KBM-7 (cell line): ENCODE measurements at places on chromosomes 13 and 19.

DNA sequence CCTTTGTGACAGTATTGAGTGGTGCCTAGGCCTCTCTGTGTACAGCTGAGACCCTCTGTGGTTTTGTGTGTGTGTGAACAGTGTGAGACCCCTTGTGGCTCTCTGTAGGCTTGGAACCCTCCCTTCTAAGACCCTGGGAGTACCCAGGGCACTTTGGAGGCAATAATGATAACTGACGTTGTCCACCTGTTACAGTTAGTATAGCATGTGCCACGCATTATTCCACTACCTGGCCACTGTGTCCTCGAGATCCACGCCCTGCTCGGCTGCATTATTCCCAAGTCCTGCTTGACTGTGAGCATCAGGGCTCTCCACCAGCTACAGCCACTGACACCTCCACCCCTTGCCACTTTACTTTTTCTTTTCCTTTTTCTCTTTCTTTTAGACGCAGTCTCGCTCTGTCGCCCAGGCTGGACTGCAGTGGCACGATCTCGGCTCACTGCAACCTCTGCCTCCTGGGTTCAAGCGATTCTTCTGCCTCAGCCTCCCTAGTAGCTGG lies 2.0 kb downstream of the GRAMD1A start:
- DNase-seq, result no peak

DNA sequence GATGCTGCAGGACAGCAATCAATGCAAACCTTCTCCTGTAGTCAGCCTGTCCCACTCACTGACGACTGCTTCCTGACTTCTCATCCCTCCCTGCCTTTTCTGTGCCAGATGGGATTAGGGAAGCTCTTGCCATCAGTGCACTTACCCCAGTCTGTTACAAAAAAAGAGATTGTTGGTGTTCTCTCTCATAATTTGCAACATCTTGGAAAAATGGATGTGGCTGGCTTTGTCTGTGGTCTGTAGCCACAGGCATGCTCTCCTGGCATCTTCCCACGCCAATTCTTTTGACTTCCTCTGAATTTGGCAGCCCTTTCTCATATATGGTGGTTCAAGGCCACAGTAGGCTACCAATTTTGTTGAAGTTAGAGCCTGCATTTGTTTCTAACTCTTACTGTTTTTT lies 11.6 kb upstream of the HTR2A start:
- DNase-seq, result no peak

- no peak for DNase-seq
These were observed 309.4 kb downstream of the OXGR1 start for GRCh38 chr13:96684907-96685306.

GRCh38 chr13:39527961-39528660 lies 74.9 kb downstream of the LHFPL6 start:
- no peak for DNase-seq

- peak; percentile 88 for DNase-seq
These were observed 6.0 kb downstream of the PLAUR start for GRCh38 chr19:43664018-43664417.

DNA sequence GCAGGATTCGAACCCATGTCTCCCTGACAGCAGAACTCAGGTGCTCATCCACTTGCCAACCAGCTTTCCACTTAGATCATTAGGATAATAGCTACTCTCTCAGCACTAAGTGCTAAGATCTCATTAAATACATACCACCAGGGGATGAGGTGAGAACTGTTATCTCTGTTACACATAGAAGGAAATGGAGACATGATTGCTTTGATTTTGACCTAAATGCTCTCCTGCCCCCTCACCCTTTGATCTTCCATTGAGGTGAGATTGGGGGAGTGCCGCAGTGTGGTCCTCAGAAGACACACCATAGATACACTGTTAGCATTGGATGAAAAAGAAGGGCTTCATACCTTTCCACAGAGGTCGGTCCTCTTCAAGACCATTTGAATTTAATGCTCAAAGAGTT lies 38.9 kb upstream of the NPAS1 start:
- DNase-seq, result no peak

DNA sequence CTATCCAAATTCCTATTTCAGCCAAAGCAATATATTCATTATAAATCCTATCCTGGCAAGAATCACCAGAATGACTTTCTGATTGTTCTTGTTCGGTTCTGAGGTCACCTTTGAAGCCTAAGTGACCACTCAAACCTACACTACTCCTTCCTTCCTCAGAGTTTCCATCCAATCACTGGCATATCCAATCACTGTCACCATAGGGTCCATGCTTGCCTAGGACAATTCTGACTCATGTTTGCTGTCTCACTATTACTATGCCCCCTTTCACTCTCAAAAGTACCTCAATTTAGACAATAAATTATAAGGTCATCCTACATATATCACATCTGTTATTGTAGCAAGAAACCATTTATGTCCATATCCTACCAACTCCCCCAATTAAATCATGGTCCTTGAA lies 58.9 kb downstream of the UBL3 start:
- no peak for DNase-seq

GRCh38 chr19:15449620-15450527 lies at the start of gene WIZ:
Gene WIZ (minus strand): TSS chr19:15449956. CDS start chr19:15448307, 1,649 bp downstream.
- peak; percentile 26 for DNase-seq

DNA sequence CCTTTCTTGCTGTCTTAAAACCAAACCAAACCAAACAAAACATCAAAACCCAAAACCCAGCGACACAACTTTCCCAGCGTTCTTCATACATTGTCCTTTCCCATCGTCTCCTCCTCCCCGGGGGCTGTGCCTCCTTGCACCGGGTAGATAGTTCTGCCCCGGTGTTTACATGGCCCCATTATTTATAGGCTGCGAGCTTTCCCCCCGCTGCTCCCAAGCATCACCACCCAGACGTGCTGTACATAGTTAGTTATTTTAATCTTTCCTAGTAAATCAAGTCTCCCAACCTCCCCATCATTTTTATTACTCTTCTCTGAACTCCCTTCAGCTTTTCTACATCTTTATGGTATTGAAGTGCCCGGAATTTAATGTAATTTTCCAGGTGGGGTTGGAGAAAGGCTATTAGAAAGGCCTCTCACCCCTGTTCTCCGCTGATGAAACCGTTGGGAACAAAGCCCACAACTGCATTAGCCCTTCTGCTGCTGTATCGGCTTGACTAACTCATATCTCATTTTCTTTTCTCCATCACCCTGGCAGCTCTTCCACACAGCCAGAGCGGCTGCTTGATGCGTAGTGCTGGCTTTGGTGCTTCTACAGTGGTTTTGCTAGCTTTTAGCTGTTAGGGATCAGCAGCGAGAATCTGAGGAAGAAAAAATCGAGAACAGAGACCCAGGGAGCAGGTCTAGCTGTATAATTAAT lies 53.1 kb downstream of the FGF9 start:
- no peak for DNase-seq

- DNase-seq, result no peak
These were observed 10.1 kb downstream of the TINCR start for GRCh38 chr19:5557691-5558090.

DNA sequence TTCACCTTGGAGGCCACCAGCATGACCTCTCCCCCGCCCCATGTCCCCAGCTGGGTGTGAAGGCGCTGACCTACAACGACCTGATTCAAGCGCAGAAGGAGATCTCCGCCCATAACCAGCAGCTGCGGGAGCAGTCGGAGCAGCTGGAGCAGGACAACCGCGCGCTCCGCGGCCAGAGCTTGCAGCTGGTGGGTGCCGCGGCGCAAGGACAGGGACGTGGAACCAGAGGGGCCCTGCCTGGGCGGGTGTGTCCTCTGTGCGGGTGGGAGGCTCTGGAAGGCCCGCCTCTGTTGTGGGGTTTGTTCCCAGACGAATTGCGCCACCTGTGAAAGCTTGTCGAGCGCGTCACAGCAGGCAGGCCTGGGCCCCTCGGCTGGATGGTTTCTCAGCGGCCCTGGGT lies 22.3 kb downstream of the PLEKHJ1 start:
- no peak for DNase-seq

- no peak for DNase-seq
These were observed 7.9 kb upstream of the HSH2D start for GRCh38 chr19:16135430-16136127.

- DNase-seq, result no peak
These were observed 185.3 kb upstream of the TMTC4 start for GRCh38 chr13:100859861-100860260.

DNA sequence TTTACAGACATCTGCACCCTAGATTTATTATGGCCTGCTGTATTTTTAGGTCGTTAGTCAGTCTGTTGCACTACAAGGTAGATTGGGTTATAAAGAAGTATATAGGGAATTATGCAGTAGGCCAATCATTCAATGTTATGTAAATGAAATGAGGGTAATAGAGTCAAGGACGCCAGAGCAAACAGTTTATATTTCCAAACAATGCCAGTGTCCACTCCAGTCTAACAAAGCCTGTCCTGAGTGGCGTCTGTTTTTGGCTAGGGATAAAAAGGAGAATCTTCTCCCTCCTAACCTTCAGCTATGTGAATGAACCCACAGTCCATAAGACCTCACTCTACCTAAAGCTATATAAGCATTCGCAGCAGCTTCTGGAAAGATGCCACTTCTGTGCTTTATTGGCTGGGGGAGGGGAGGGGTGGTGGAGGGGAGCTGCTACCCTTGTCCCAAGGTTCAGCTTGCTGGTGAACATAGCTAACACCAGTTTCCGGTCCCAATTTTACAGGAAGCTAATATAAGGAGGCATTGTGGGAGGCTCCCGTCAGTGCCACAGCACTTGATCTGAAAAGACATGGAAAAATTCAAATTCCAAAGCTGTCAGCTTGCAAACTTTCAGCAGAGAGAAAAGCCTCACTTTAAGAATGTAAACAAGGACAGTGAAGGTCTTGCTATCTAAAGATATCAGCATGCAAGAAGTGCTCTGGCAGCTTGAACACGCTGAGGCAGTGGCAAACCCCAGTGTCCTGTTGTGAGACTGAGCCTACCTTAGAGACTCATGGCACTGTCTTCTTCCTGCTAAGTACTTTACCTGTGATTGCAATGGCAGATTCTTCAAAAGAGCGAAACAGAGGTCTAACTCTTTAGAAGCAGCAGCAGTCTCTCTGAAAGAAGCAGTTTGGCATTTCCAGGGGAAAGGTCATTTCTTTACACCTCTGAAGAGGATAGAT lies 369.9 kb downstream of the PCDH9 start:
- DNase-seq, result no peak

- no peak for DNase-seq
These were observed 18.9 kb upstream of the KBTBD7 start for GRCh38 chr13:41213316-41213715.

GRCh38 chr13:27810461-27810860 lies 18.2 kb downstream of the GSX1 start:
- no peak for DNase-seq

DNA sequence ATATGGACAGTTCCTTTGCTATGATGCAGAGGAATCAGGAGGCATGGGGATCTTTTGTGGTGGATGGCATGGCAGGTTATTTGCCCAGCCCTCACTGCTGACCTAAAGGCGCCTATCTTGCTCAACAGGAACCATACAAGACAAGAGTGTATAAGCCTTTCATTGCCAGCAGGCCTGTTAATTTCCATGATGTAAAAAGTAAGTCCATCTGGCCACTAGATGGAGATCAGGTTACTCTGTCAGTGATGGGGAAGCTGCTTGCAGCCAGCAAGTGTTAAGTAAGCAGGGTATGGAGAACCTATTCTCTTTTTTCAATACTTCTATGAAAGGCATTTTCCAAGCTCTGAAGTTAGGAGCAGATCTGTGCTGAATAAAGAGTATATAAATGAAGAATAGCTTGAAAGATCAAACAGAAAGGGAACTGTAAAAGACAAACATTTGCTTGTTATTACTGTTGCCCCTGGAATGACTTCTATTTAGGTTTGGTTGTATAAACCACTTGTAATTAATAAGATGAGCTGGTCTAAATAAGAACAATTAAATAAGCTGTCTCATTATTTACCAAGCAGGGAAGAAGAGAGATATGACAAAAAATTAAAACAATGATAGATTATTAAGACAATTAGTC lies 210.9 kb downstream of the RGCC start:
- DNase-seq, result peak; percentile 92

- DNase-seq, result no peak
These were observed at the start of gene KLK1 for GRCh38 chr19:50823389-50824042. Gene KLK1 (minus strand): TSS chr19:50823787. CDS start chr19:50823748, 39 bp downstream.

- DNase-seq, result peak; percentile 28
These were observed 32.5 kb downstream of the ZNF567 start for GRCh38 chr19:36719687-36720556.

DNA sequence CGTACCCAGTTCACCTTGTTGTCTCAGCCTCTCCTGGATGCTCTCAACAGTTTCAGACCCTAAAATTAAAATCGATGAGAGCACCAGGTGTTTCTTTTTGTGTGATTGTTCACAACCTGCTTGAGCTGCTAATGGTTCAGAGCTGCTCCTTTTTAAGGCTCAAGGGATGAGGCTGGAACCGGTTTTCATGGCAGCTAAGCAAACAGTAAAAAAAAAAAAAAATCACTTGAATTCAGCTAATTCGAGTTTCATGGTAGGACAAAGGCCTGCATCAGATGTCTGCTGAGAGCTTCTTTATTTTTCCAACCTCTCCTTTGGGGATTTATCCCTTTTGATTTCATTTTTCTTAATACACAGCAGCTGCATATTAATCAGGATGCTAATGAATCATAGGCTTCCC lies 6.5 kb downstream of the SYCE2 start:
- no peak for DNase-seq

DNA sequence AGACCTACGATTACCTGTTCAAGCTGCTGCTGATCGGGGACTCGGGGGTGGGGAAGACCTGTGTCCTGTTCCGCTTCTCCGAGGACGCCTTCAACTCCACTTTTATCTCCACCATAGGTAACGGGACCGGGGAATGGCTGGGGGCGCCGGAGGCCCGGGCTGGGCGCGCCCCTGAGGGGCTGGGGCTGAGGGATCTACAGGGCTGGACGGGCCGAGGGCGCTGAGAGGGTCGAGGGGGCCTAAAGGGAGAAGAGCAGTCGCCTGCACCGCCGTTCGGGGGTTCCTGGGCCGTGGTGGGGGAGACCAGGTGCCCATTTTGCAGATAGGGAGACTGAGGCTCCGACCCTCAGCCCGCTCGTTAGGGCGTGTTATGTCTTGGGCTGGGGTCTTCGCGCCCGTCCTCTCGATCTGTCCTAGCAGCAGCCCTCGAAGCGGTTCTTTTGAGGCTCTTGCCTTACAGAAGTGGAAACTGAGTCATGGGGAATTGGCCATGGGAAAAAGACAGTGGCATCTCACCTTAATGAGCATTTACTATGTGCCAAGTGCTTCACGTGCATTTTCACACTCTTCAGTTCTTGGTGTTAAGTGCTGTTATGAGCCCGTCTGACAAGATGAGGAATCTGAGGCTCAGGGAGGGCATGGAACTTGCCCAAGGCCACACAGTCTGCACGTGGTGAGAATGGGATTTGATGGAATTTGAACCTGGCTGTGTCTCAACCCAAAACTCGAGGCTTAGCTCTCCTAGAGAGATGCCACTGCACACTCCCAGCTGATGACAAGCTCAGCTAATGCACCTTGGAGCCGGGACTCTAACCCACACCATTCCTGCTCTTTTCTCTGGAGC lies 442 bp downstream of the RAB8A start:
- DNase-seq, result no peak

- peak; percentile 18 for DNase-seq
These were observed 121.5 kb upstream of the SLC10A2 start for GRCh38 chr13:103187721-103188156.

GRCh38 chr19:55255618-55256423 lies 3.0 kb downstream of the PPP6R1 start:
- peak; percentile 77 for DNase-seq

GRCh38 chr13:56457535-56458190 lies 683.1 kb upstream of the PRR20A start:
- DNase-seq, result no peak
